ENCODE measurements at places on chromosomes 12 and 14. TPM values are rescaled to one million over a fixed set of nuclear protein-coding genes. Genes with fewer than 3 reads are reported as not detected.

DNA sequence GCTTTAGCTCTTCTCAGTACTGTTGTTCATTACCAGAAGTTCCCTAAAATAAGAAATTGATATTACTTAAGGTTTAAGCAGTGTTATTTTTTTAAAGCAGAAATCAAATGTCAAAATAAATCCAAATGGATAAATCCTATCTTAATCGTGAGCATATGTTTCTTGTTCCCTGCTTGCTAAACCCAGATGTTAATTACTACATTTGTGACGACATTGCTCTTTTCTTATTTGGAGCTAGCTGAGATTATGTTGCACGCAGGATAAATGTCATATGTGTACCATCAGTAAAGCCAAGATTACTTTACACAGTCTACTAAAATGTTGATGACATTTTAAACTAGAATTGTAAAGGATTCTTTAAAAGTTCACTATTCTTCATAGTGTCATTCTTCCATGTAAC, 157.5 kb downstream of the PLCZ1 start:
- no peak for DNase-seq

The FAM177A1 gene
- 56.8 TPM for total RNA-seq

DNA sequence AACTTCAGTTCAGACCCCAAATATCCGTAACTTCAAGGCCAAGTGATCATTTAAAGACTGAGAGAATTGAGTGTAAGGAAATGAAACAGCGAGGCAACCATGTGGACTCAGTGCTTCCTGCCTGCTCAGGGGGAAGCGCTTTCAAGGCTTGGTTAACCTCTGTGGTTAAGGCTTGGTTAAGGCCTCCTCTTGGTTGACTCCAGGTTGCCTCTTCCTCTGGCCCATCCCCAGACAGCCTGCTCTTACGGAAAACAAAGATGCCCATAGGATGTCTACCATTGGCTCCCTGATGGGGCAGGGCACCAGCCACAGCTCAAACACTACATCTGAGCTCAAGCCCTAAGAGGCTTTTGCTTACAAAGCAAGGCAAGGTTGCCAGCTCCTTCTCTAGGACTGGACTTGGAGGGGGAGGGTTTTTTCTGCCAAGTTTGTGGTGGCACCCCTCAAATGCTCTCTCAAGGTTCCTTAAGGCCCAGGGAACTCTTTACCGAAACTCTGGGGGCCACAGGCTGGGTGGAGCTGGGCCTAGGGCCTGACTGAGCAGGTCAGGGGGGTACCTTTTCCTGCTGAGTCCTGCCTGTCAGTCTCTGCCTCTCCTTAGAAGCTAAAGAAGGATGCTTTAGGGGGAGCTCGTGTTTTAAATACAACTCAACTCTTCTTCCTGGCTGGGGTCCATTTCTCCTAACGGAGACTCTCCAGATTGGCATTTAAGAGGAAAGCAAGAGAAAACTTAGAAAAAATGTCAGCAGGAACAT, 13.7 kb downstream of the COL2A1 start:
- peak; percentile 78 for DNase-seq

GRCh38 chr12:96719660-96720362, 187.2 kb upstream of the NEDD1 start:
- DNase-seq, result peak; percentile 24

The NRL gene
- total RNA-seq, result 1.2 TPM

DNA sequence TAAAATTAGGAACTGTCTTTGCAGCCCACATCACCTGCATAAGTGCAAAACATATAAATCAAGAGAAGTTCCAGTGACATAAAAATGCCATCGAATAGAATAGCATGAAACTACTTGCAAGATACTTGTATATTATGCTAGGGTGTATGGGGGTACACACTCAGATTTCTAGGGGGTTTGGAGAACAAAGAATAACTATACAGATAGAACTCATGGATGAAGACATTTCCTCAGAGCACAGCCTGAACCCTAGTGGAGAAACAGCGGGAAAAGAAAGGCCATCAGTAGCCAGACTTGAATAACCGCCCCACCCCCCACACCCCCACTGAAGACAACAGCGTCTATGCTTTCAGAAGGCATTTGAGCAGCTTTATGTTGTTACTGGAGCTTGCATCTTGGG, 425.8 kb downstream of the NPAS3 start:
- no peak for DNase-seq

DNA sequence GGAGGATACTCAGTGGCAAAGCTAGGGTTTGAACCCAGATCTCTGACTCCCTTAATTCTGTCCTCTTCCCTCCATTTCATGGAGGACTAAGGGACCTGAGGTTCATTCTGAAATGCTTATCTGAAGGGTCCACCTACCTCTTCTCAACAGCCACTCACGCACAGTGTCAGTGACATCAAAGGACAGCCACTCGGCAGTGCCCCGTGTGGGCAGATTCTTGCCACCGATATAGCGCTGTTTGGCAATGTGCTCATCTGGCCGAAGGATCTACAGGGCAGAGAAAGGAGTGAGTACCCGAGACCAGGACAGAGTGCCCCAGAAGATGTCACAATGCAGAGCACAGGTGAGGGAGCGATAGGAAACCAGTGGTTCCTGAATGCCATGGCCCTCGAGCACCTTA, 10.8 kb downstream of the TGFB3 start:
- no peak for DNase-seq

GRCh38 chr12:12671850-12672660, 23.9 kb downstream of the GPR19 start:
- DNase-seq, result no peak

Data from activated CD4-positive, alpha-beta memory T cell treated with anti-CD3 and anti-CD28 coated beads for 36 hours (primary cell).